ENCODE measurements at places on chromosomes 5 and 9. TPM values are rescaled to one million over a fixed set of nuclear protein-coding genes. Genes with fewer than 3 reads are reported as not detected.

GRCh38 chr5:173717959-173718358 is 101.5 kb upstream of the BOD1 start:
- no peak for DNase-seq
- no peak overlapping the region for H3K27ac ChIP-seq
- no peak overlapping the region for H3K4me3 ChIP-seq
- H3K4me1 ChIP-seq: peaks cover 56% of the 10 kb centered on the region

SAPCD2 gene
- 42.8 TPM for total RNA-seq

DNA sequence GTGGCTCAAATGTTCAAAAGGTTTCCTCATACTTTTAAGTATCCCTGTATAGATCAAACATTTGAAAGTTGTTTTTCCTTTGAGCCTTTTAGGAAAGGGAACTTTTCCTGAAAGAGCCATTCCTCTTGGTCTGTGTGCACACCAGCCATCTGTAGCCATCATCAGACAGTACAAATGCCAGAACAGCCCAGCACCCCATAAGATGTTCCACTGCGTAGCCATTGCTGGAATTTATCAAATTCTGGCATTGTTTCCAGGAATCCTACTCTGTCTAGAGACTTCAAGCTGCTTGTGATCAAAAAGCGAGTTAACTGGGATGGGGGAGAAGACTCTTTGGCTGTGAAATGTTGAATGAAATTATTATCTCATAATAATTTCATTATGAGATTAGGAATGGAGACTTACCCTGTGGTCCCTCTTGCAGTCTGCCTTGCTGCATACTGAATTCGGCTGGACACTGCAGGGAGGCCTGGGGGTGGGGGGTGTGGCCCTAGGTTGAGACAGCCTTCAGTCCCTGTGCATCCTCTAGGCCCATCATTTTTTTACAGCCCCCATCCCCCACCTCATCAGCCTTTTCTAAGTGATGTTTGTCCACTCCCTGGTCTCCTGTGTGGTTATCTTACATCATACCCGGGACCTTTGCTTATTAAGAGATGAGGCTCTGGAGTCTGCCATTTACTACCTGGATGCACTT is 99.8 kb downstream of the RALGPS1 start:
- H3K27ac ChIP-seq: no peak overlapping the region
- no peaks in the 10 kb centered on the region for H3K4me1 ChIP-seq
- no peak overlapping the region for H3K4me3 ChIP-seq
- DNase-seq: no peak

DNA sequence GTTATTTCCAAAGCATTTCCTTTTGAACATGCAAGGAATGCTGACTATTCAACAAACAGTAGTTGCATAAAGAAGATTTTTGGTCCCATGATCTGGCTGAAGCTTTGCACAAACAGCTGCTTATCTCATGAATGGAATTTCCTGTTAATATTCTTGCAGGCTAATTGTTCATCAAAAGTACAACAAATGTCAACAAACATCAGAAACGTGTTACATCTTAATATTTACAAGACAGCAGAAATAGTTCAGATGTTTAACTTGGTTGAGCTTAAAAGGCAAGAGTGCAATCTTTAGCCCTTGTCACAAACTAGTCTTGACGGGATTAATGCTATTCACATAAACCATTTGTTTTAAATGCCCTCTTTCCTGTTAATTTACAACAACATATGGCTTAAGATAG is 47.9 kb upstream of the BASP1 start:
- peak; percentile 50 for DNase-seq
- no peaks in the 10 kb centered on the region for H3K27me3 ChIP-seq
- H3K4me1 ChIP-seq: peaks cover 22% of the 10 kb centered on the region
- H3K27ac ChIP-seq: peak overlapping the region; percentile 8

DNA sequence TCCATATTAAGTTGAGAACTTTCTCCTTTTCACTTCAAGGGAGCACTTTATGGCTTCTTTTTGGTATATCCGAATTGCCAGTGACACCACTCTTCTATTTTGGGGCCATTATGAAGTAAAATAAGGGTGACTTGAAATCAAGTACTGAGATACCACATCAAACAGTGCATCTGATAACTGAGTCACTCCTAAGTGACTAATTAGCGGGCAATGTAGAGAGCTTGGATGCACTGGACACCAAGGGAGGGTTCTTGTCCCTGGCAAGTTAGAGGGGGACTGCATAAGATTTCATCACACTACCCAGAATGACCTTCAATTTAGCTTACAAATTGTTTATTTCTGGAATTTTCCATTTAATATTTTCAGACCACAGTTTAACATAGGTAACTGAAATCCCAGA is 813.9 kb upstream of the CDH10 start:
- H3K27me3 ChIP-seq: no peaks in the 10 kb centered on the region
- no peaks in the 10 kb centered on the region for H3K4me1 ChIP-seq
- H3K4me3 ChIP-seq: no peak overlapping the region
- no peak for DNase-seq
- no peak overlapping the region for H3K27ac ChIP-seq
- no peaks in the 10 kb centered on the region for H3K36me3 ChIP-seq

- H3K4me1 ChIP-seq: peaks cover 25% of the 10 kb centered on the region
- peaks cover 90% of the 10 kb centered on the region for H3K36me3 ChIP-seq
- H3K27ac ChIP-seq: no peak overlapping the region
- H3K4me3 ChIP-seq: no peak overlapping the region
- H3K27me3 ChIP-seq: no peaks in the 10 kb centered on the region
Measured at GRCh38 chr9:104841601-104842141, 77.7 kb downstream of the NIPSNAP3B start.

- H3K4me1 ChIP-seq: no peaks in the 10 kb centered on the region
- H3K27ac ChIP-seq: no peak overlapping the region
- DNase-seq: no peak
- no peaks in the 10 kb centered on the region for H3K27me3 ChIP-seq
- no peak overlapping the region for H3K4me3 ChIP-seq
- no peaks in the 10 kb centered on the region for H3K36me3 ChIP-seq
Measured at GRCh38 chr5:179158556-179158955, 98.4 kb downstream of the ZNF354C start.

SPATA31A3 gene
- total RNA-seq: not detected

GMCL2 gene
- not detected for total RNA-seq

- H3K4me3 ChIP-seq: peak overlapping the region; percentile 77
- no peaks in the 10 kb centered on the region for H3K27me3 ChIP-seq
- no peaks in the 10 kb centered on the region for H3K36me3 ChIP-seq
- DNase-seq: no peak
- H3K4me1 ChIP-seq: peaks cover 50% of the 10 kb centered on the region
Measured at GRCh38 chr5:61332358-61332749, 296 bp downstream of the ZSWIM6 start.

DNA sequence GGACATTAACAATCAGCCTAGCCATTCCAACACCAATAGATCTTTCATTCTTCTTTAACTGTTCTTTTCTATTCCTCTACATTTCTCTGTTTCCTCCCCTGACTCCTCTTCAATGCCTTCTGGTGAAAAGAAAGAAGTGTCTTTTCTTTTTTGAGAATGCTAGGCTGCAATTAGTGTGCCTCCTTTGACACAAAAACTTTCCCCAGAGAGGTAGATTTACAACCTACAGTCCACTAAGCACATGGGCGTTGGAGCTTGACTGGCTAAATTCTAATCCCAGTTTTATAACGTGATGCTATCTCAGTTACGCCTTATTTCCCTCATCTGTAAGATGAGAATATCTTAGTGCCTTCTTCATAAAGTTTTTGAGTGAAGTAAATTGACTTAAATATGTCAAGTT is 16.9 kb upstream of the ANKRD55 start:
- H3K27ac ChIP-seq: no peak overlapping the region
- no peaks in the 10 kb centered on the region for H3K36me3 ChIP-seq
- no peaks in the 10 kb centered on the region for H3K4me1 ChIP-seq
- no peaks in the 10 kb centered on the region for H3K27me3 ChIP-seq

SH3RF2 gene
- 3.1 TPM for total RNA-seq

DNA sequence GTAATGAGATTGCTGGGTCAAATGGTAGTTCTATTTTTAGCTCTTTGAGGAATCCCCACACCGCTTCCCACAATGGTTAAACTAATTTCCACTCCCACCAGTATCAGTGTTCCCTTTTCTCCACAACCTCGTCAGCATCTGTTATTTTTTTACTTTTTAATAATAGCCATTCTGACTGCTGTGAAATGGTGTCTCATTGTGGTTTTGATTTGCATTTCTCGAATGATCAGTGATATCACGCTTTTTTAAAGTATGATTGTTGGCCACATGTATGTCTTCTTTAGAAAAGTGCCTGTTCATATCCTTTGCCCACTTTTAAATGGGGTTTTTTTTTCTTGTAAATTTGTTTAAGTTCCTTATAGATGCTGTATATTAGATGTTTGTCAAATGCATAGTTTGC is 73.5 kb downstream of the MTAP start:
- H3K27ac ChIP-seq: no peak overlapping the region
- no peak for DNase-seq
- no peaks in the 10 kb centered on the region for H3K4me1 ChIP-seq
- H3K27me3 ChIP-seq: no peaks in the 10 kb centered on the region
- peaks cover 9% of the 10 kb centered on the region for H3K36me3 ChIP-seq
- H3K4me3 ChIP-seq: no peak overlapping the region

DMGDH gene
- 7.9 TPM for total RNA-seq

DNA sequence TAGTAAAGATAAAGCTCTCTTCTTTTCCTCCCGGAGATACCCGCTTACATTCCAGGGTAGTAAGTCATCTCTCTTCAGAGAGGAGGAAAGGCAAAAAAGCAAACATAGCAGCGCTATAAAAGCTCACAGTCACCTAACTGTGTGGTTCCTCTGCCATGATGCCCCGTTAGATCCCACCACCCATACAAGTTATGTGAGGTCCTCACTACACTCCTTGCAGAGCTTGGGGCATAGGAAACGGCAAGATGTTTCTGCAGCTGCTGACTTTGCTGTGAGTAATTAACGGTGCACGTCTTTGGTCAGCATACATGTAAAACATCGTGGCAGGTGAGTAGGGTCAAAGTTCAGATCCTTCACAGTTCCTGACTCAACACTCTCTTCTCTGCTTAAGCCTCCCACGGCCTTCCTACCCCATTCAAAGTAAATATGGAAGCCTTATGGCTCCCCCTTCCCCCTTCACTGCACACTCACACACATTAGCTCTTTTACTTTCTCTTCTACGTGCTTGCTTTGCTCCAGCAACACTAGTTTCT is 218.9 kb downstream of the DIRAS2 start:
- H3K36me3 ChIP-seq: no peaks in the 10 kb centered on the region
- no peak overlapping the region for H3K27ac ChIP-seq
- no peaks in the 10 kb centered on the region for H3K4me1 ChIP-seq

- H3K4me3 ChIP-seq: no peak overlapping the region
- no peaks in the 10 kb centered on the region for H3K4me1 ChIP-seq
- H3K27me3 ChIP-seq: no peaks in the 10 kb centered on the region
Measured at GRCh38 chr5:107564931-107565372, 105.8 kb downstream of the EFNA5 start.

OR1L1 gene
- not detected for total RNA-seq

RNF208 gene
- 1.8 TPM for total RNA-seq

WDR38 gene
- total RNA-seq: not detected

PCDHGB5 gene
- not detected for total RNA-seq

DNA sequence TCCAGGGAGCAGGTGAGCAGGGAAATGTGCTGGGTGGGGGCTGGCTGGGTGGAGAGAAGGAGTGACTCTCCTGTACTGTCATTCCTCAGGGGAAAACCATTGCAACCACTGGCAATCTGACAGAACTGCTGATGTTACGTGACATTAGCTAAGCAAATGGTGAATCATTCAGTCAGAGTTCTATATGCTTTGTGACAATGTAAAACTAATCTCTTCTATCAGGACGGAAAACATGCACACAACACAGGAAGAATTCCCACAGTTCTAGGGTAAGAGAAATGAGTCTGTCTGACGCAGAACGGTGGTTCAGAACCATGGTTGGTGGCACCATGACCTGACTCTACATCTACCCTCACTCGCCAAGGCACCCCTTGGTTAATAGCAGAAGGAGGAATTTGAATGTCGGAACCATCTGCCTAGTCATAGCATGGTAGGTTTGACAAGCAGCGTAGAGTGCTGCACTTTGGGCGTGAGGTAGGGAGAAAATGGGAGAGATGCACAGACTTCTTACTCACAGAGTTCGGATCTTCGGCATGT is 243.6 kb upstream of the PANK3 start:
- no peak for DNase-seq
- H3K36me3 ChIP-seq: no peaks in the 10 kb centered on the region
- no peak overlapping the region for H3K27ac ChIP-seq
- H3K27me3 ChIP-seq: no peaks in the 10 kb centered on the region
- H3K4me1 ChIP-seq: no peaks in the 10 kb centered on the region
- H3K4me3 ChIP-seq: no peak overlapping the region

DNA sequence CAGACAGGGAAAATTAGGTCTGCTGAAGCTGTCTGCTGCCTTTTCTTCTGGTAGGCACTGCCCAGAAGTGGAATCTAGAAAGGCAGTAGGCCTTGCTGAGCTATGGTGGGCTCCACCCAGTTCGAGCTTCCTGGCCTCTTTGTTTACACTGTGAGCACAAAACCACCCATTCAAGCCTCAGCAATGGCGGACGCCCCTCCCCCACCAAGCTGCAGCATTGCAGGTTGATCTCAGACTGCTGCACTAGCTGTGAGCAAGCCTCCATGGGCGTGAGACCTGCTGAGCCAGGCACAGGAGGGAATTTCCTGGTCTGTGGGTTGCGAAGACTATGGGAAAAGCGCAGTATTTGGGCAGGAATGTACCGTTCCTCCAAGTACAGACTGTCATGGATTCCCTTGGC is 18.5 kb downstream of the AGTPBP1 start:
- peaks cover 33% of the 10 kb centered on the region for H3K4me1 ChIP-seq
- no peaks in the 10 kb centered on the region for H3K36me3 ChIP-seq
- no peaks in the 10 kb centered on the region for H3K27me3 ChIP-seq
- peak overlapping the region; percentile 62 for H3K27ac ChIP-seq
- H3K4me3 ChIP-seq: no peak overlapping the region

FGF18 gene
- total RNA-seq: not detected

KIAA0825 gene
- total RNA-seq: 0.51 TPM

PRRC2B gene
- 37.4 TPM for total RNA-seq

DNA sequence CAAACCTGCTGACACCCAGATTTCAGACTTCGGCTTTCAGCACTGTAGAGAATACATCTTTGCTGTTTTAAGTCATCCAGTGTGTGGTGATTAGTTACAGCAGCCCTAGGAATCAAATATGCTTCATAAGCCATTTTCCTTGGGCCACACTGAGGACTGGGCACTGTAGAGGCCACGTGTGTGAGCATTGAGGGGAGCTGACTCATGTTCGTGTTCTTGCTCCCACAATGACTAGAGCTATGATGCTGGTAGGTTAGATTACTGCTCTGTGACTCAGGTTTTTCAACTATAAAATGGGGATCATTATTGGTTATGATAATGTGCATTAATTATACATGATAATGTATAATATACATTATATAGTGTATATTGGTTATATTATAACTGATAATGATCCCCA is 96.5 kb upstream of the PALM2AKAP2 start:
- DNase-seq: no peak
- no peaks in the 10 kb centered on the region for H3K36me3 ChIP-seq
- no peaks in the 10 kb centered on the region for H3K27me3 ChIP-seq
- no peak overlapping the region for H3K4me3 ChIP-seq
- no peak overlapping the region for H3K27ac ChIP-seq

GRCh38 chr5:472076-472655 is 29.2 kb downstream of the EXOC3 start:
- H3K36me3 ChIP-seq: no peaks in the 10 kb centered on the region
- no peak for DNase-seq
- H3K27ac ChIP-seq: peak overlapping the region; percentile 72
- peaks cover 5% of the 10 kb centered on the region for H3K27me3 ChIP-seq
- peaks cover 32% of the 10 kb centered on the region for H3K4me1 ChIP-seq

All from HepG2 (cell line).